AG04449 (cell line): ENCODE measurements at places on chromosomes 2 and 18.

- DNase-seq = no peak
Observed at GRCh38 chr2:150470435-150470834, 17.0 kb downstream of the RND3 start.

- no peak for DNase-seq
Observed at GRCh38 chr18:57792631-57793301, 10.3 kb downstream of the ATP8B1 start.

DNA sequence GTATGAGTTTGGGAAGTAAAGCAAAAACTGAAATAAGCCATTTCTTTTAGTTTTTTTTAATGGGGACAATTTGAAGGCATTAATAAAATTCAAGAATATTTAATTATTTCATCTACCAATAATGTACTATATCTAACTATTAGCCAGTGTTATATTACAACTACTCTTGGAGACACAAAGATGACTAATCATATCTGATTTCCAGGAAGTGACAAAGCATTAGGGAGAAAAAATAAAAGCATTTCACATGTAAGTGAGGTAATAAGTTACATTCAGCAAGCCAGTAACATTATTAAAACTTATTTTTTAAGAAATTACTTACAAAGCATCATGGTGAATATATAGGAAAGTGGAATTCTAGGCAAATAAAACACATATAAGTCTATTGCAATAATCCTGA lies 781.3 kb upstream of the NRXN1 start:
- DNase-seq = no peak

DNA sequence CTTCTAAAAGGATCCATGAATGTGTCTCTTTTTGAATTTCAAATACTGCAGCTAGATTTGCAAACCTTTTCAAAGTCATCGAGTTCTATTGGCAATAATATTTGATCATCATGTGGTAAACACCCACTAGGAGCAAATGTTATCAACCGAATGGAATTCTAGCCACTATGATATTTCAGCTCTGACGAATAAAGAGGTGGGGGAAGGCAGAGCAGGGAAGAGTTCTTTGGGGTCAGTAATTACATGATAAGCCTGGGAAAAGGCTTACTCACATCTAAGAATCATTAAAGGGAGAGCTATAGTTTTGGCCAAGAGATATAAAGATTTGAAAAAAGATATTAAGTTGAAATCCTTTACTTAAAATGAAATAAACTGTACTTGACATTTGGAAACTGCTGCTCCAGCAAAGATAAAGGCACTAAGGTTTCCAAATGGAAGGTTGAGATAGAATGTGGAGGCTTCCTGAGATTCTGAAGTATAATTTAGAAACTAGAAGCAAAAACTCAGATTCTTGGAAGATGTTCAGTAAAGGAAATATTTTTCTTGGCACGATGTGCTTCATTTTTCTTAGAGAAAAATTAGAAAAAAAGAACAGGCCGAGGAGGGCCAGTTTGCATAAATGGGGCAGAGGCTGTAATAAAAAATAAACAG lies 104.7 kb upstream of the ARHGAP28 start:
- no peak for DNase-seq

GRCh38 chr2:15720561-15721307 lies 129.1 kb downstream of the DDX1 start:
- no peak for DNase-seq

- DNase-seq = peak; percentile 58
Observed at GRCh38 chr2:205868773-205869333, 186.6 kb downstream of the NRP2 start.

GRCh38 chr2:169823996-169824372 lies 721 bp downstream of the METTL5 start:
- no peak for DNase-seq

DNA sequence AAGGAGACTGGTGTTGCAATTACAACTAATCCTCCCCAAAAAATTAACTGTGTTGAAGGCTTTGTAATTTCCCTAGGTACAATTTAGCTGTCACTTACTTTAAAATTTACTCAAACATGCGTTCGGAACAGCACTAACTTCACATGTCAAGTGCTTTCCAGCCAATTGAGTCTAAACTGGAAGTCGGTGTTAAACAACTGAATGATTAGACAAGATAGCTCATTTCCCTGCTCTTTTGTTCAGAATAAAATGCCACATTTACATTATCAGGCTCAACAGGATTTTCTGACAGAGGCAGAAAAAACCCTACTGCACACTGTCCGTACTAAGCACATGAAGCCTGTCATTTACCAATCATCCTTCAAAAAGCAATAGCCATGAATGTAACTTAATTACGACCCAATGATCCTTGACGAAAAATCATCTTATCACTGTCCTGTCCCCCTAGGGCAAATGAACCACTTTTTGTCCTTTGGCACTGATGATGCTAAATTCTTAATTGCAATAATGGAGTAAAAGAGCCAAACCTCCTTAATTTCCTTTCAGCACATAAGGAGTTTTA lies 56.0 kb downstream of the LRPPRC start:
- DNase-seq = no peak

DNA sequence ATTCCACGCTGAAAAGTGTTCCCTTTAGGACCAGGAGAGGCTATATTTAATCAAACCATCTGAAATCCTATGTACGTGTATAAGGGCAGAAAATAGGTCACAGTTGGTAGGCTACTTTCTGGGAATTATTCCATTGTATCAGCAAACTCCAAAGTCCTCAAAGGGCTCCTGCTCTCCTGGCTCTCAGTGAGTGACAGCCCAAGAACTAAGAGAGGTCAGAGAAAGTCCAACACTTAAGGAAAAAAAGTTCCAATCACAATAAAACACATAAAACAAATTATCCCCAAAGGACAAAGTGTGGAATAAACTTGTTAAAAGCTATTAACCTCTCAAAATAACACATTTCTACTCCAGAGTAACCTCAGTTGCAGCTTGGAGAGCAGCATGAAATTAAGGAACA lies 183.3 kb downstream of the SLC8A1 start:
- DNase-seq = no peak

- no peak for DNase-seq
Observed at GRCh38 chr2:148969659-148970061, 68.8 kb upstream of the LYPD6B start.

GRCh38 chr18:9827793-9828505 lies 57.8 kb upstream of the TXNDC2 start:
- peak; percentile 99 for DNase-seq

DNA sequence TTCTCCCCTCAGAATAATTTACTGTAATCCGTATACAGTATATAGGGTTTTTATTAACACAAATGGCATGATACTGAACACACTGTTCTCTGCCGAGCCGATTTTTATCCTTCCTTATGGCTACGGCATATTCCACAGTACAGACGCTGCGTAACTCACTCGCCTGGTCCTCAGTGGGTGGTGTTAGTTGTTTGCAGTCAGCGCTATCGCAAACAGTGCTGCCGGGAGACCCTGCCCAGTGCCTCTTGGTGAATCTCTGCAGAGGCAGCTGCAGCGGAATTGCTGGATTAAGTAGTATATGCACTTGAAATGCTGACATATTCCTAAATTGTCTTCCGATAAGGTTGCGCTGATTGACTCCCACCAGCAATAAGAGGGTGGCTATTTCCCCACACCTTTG lies 73.9 kb downstream of the MARCO start:
- no peak for DNase-seq

DNA sequence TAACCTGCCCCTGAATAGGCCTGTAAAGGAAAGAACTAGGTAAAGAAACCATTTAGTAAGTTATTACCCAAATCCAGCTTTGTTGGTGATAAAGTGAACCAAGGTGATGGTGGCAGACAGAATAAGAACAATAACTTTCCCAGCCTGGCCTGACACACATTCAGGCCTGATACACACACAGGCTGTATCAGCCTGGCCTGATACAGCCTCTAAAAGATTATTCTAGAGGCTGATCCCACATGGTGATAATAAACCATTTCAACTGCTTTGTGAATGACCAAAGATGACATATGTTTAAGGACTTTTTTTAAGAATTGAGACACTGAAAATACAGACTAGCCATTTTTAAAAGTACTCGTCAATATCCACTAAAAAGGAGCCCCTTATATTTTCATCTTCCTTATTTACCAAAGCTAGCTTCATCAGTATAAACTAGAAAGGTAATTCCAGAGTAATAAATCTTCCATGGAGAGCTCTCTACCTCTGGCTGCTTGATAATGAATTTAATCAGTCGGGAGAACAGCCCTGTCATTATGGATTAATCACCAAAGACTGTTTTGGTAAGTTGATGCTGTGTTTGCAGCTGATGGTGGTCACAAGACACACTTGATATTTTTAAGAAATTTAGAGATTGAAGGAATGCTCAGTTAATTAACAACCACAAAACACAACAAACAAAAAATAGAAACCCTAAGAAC lies 77.2 kb downstream of the SLC8A1 start:
- DNase-seq = no peak

DNA sequence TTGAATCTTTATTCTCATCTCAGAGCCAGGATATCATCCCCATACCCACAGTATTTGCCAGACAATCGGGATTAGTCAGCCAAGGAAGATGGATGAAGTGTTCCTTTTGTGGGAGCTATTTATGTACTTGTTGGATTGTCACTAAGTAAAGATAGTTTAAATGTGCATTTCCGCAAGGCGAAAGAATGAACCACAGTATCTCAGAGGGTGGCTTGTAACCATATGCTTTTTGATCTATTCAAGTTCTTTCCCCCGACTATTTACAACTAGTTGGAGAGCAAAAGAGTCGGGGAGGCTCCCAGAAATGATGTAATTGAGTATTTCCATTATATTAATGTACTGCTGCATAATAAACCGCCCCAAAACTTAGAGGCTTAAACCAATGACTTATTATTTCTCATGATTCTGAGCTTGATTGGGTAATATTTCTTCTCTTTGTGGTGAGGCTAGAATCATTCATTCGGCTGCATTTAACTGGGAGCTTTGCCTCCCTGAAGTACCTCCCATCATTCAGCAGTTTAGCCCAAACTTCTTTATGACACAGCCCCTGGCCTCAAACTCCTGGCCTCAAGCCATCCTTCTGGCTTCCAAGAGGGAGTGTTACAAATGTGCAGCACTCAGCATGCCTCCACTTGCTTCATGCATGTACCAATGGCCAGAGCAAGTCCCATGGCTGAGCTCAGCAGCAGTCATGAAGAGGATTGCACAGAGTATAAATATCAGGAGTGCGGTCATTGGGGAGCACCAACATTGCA lies 423.7 kb downstream of the METTL4 start:
- DNase-seq = no peak

DNA sequence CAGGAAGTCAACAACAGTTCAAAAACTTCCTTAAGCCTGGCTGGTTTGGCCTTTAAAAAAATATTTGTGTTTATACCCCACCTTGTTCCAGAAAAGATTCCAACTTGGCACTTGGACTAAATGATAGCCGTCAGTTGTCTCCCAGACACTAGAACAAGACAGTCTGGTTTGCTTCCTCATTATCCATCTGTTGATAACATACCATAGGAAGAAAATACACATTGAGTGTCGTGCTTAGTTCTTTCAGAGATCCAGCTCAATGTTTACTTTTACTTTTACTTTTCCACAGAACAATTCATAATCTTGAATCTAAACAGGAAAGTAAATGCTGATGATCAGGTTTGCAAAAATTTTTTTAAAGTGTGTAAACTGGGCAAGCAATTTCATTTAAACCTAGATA lies 2.4 kb upstream of the VPS54 start:
- no peak for DNase-seq

DNA sequence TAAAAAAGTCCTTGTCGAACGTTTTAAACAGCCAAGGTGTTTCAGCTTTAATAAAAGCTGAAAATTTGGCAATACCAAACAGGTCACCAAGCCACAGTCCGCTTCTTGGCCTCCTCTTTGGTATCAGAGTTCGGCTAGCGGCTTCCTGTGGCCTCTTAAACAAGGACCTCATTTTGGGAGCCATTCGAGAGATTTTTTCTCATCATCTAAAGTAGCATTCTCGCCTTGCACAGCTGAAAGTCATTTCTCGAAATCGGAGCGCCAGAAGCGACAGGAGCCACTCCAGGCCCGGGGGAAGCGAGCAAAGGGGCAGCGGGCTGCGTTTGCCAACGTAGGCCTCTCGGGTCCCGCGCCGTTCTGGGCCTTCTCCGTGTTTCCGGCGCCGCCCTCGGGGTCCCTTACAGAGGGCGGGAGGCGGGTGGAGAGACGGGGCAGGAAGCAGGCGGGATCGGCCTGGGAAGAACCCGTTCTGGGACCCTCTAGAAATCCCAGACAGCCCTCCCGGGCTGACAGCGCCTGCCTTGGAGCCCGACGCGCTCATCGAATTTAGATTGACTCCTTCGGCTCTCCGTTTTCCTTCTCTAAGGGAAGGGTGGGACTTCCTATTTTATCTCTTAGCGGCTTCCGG lies 522 bp upstream of the ZNF407 start:
- DNase-seq = no peak

- no peak for DNase-seq
Observed at GRCh38 chr2:231370749-231371429, 24.6 kb upstream of the B3GNT7 start.

GRCh38 chr2:237998530-237998929 lies 31.7 kb downstream of the UBE2F start:
- no peak for DNase-seq

DNA sequence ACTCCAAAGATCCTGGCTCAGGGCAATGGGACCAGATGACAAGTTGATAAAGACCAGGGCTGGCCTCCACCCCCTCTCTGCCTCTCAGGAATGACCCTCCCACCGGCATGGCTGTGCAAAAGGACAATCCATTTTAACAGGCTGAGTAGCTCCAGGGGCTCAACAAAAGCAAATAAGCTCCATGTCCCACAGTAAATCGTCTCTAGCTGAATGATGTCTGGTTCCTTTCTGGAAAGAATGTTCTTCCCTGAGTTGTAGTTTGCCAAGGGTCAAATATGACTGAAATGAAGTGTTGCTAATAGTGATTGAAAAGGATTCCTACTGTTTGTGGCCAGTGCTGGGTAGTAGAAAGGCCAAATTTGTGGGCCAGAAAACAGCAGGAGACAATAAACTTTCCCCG lies 434.4 kb upstream of the ETAA1 start:
- no peak for DNase-seq

GRCh38 chr2:214034417-214034816 lies 376.4 kb upstream of the VWC2L start:
- DNase-seq = no peak

- no peak for DNase-seq
Observed at GRCh38 chr2:96082211-96083063, 33.9 kb downstream of the ADRA2B start.

DNA sequence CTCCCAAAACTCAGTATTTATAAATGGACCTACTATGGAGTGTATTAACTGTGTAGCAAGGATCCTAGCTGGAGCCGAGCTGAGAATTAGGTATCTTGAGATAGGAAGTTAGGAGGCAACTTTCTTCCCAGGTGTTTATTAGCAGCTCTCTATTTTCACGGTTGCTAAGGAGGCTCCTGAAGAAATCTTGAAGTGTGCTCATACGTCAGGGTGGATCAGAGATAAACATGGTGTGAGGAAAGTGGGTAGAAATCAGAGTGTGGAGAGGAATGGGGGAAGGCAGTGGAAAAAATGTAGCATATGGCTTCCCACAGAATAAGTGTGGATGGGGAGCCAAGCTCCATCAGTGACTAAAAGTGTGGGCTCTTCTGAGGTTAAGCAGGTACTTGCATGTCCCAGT lies 104.3 kb downstream of the ABCA12 start:
- no peak for DNase-seq

- no peak for DNase-seq
Observed at GRCh38 chr2:38512211-38512610, 90.5 kb downstream of the HNRNPLL start.
